Central memory CD4-positive, alpha-beta T cell (primary cell): ENCODE measurements at places on chromosomes 2 and 18.

DNA sequence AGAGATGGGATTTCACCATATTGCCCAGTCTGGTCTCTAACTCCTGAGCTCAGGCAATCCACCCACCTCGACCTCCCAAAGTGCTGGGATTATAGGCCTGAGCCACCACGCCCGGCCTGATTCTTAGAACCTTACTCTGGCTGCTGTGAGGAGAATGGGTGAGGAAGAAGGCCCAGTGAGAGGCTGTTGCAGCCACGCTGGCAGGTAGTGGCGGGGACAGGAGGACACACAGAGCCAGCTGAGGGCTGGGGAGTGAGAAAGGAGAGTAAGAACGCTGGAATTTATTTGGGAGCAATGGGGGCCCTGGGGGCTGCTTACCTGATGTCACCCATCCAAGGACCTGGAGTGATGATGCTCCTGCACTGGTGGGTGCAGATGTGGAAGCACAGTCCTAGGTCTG is 153.8 kb upstream of the SIX3 start:
- no peak for DNase-seq

GRCh38 chr18:7038330-7038851 is 79.2 kb downstream of the LAMA1 start:
- no peak for DNase-seq

DNA sequence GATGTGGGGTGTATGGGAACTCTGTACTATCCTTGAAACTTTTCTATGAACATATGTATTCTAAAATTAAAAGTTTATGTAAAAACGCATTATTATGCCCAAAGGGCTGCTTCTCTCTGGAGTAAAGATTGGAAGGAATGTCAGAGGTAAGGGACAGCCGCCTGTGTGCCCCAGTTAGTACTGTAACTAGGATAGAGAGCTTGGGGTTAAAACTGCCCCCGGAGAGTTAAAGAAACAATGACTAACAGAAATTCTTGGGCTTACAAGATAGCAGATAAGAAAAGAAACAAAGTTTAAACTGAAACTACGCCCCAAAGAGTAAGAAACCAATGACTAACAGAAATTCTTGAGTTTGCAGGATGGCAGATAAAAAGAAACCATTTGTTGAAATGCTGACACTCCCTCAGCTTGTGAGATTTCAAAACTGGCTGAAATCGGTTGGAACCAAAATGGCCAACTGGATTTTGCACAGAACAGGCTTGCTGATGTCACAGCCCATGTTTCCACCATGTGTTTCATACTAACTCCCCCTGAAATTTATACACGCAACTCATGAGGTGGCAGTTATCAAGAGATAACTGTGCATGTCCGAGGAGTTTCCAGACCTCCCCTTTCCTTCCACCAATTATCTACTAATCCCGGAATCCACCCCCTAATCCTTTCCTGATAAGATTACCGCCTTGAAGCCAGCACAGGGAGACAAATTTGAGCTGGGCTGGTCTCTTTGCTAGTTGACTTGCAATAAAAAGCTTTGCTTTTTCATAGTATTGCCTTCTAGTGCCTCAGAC is 8.7 kb upstream of the TXNDC2 start:
- DNase-seq, result no peak

DNA sequence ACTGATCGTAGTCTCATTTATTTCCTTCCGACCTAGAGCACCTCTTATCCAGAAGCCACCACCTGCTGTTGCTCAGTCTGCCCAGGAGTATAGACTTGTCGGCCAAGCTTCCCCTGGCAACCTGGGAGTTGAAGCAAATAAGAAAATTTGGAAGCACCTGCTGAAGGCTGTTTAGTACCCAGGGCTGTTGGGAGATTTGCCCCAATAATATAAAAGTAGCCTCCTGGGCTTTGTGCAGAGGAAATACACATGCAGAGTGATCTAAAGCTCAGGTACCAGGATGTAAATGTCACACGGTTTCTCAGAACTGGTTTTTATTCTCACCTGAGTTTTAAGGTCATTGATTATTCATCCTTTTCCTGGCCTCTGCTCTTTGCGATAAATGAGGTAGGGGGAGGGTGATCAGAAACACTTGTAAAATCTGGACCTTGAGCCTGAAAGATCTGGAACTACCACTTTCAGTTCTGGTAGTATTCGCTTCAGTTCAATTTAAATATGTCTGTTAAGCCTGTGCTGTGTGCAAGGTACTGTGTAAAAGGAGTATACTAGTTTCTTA is 789 bp upstream of the COX7A2L start:
- DNase-seq, result no peak

GRCh38 chr2:1509271-1510065 is 96.2 kb downstream of the TPO start:
- DNase-seq, result peak; percentile 67

- DNase-seq, result no peak
These were observed 59.9 kb downstream of the TWIST2 start for GRCh38 chr2:238907717-238908173.

GRCh38 chr2:128362889-128363228 is 44.2 kb upstream of the HS6ST1 start:
- DNase-seq, result no peak

- no peak for DNase-seq
These were observed 10.7 kb downstream of the OSBPL6 start for GRCh38 chr2:178204977-178205376.

GRCh38 chr2:177260379-177260778 is 4.1 kb downstream of the NFE2L2 start:
- DNase-seq, result no peak

- DNase-seq, result no peak
These were observed 200.5 kb downstream of the GRB14 start for GRCh38 chr2:164420787-164421186.

DNA sequence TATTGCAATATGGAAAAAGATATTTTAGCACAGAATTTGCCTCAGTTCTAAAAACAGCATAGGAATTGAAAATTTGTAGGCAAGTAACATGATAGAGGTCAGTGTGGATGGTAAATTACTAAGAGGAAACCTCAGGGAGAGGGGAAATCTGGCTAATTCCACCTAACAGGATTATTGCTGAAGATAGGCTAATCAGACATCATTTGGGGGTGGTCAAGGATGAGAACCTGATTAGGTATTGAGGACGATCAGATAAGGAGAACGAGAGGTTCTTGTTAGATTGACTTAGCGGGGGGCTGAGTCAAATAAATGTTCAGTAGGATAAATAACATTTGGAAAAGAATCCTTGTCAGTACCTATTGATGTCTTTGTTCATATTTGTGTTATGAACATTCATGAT is 543.2 kb upstream of the LRRTM4 start:
- DNase-seq, result no peak

DNA sequence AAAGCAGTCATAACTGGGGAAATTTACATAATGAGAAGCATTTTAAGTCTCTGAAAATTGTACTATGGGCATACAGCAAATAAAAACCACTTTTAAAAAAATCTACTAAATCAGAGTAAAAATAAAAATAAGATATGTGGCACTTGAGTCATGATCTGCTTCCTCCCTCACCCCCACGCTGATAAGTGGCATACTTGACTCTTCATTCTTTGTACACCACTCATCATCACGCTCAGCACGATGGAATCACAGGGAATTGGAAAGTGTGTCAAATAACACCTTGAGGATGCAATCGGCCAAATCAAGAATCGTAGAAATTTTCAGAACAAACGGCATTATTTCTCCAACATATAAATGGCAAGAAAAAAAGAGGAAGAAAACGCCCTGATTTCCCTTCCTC is 41.1 kb upstream of the REG3G start:
- DNase-seq, result no peak

- DNase-seq, result no peak
These were observed 49.9 kb upstream of the TXNDC2 start for GRCh38 chr18:9835825-9836224.

- DNase-seq, result no peak
These were observed 614.6 kb upstream of the SOX11 start for GRCh38 chr2:5077479-5078089.

DNA sequence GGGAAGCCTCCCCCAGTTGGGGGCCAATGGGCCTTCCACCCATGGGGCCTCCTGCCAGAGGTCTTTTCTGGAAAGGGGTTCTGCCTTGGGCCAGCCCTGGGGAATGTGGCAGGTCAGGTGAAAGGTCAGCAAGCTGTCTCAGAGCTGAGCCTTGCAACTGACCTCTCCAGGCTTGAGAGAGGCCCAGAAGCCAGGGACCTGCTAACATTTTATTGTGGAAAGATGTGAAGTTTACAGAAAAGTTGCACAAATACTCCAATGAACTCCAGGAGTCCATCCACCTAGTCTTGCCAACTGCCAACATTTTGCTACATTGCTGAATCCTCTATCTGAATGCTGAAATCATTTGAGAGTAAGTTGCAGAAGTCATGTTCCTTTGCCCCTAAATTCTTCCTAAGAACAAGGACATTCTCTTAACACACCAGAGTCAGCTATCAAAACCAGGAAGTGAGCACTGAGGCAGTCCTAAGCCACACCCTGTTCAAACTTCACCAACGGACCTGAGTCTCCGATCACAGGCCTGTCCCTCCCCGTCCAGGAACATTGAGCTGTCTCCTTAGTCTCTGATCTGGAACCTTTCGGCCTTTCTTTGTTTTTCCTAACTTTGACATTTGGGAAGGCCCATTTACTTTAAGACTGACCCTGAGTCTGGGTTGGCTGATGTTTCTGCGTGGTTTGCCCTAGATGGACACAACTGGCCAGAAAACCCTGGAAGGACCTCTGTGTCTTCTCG is 4.0 kb downstream of the SNORC start:
- DNase-seq, result no peak

GRCh38 chr2:51620796-51621195 is 588.9 kb upstream of the NRXN1 start:
- DNase-seq, result no peak

DNA sequence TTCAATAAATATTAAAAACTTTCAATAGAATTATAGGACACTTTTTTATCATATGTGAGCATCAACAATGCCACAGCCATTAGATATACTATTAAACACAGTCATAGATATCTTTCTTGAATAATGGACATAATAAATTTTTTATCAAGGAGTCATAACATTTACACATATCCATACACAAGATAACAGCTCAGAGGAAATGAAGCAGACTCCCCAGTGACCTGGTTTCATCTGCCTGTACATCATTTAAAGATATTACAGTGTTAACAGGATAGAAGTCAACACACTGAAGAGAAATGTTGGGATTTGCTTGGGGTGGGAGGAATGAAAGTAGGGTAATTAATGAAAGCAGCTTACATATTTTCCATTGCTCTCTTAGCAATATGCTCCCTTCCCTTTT is 5.1 kb downstream of the SCG2 start:
- no peak for DNase-seq

DNA sequence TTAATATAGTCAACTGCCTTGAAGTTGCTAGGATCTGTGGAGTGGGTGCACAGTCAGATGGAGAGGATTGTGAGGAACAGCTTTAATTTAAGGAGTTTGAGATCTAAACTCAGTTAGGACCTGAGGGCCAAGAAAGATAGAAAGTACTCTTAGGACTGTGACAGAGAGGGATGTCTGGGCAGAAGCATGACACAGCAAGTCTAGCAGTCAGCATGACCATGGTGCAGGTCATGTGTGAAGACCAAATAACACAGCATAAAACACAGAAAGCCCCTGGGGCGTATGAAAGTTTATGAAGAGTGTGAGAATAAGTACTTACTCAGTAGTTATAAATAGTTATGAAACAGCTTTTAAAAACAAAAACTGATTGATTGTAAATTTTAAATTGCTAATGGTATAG is 107.2 kb downstream of the GALNT1 start:
- no peak for DNase-seq

DNA sequence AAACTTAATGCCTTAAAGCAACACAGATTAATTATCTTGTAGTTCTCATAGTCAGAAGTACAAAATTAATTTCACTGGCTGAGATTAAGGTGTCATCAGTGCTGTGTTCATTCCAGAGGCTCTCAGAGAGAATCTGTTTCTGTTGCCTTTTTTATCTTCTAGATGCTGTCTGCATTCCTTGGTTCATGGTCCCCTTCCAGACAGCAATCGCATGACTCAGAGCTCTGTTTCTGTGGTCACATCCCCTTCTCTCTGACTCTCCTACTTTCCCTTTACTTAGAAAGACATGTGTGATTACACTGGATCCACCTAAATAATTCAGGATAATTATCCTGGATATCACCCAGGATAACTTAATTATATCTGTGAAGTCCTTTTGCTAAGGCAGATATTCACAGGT is 148.6 kb downstream of the MAIP1 start:
- no peak for DNase-seq

DNA sequence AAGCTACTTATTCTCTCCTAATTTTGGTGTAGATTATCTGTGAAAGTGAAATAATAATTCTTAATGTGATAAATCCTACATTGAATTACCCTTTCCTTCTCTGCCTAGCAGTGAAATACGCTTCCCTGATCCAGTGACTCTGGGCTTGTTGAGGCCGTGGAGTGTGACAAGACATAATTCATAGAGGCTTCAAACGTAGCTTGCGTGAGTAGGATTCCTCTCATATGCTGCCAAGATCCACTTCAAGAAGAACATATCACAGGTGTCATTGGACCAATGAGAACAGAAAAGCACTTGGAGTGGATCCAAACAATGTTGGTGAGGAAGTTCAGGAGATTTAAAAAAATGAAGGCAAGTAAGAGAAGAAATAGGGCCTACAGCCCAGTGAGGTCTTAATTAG is 221.3 kb upstream of the TMEFF2 start:
- no peak for DNase-seq

- no peak for DNase-seq
These were observed 46.8 kb upstream of the ANXA4 start for GRCh38 chr2:69694894-69695849.

DNA sequence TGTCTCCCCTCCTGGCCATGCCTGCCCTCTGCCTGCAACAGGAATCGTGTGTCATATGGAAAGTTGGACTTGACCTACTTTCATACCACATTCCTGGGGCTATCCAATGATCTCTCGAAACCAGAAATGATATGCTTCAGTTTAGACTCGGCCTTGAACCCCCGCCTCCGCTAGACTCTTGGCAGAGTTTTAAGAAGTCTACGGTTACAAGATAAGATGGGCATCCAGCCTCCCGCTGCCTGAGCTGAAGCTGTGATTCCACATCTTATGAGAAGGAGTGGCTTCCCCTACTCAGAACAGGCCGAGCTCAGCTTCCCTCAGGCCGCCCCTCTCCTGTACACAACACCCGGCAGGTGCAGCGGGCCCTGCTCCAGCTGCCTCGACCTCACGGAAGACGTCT is 73.9 kb downstream of the MTCL1 start:
- no peak for DNase-seq

- no peak for DNase-seq
These were observed 333.4 kb downstream of the SETBP1 start for GRCh38 chr18:45014047-45014501.

- no peak for DNase-seq
These were observed 80.6 kb downstream of the TEX51 start for GRCh38 chr2:126979039-126980003.
